AG09309 (cell line): ENCODE measurements at places on chromosomes 3 and 15.

DNA sequence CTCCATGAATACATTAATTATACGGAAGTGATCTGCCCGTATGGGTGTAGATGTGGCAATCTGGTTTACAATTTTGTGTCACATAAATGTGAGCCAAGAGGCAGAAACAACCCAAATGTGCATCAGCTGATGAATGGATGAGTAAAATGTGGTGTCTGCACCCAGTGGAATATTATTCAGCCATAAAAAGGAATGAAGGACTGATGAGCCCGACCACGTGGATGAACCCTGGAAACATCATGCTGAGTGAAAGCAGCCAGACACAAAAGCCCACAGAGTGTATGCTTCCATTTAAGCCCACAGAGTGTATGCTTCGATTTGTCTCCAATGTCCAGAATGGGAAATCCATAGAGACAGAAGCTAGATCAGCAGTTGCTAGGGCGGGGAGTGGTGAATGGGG lies 27.6 kb upstream of the FBLN2 start:
- no peak for DNase-seq

GRCh38 chr3:126873416-126873815 lies 109.5 kb upstream of the PLXNA1 start:
- no peak for DNase-seq

GRCh38 chr15:58360421-58361090 lies 71.2 kb upstream of the LIPC start:
- DNase-seq: no peak

DNA sequence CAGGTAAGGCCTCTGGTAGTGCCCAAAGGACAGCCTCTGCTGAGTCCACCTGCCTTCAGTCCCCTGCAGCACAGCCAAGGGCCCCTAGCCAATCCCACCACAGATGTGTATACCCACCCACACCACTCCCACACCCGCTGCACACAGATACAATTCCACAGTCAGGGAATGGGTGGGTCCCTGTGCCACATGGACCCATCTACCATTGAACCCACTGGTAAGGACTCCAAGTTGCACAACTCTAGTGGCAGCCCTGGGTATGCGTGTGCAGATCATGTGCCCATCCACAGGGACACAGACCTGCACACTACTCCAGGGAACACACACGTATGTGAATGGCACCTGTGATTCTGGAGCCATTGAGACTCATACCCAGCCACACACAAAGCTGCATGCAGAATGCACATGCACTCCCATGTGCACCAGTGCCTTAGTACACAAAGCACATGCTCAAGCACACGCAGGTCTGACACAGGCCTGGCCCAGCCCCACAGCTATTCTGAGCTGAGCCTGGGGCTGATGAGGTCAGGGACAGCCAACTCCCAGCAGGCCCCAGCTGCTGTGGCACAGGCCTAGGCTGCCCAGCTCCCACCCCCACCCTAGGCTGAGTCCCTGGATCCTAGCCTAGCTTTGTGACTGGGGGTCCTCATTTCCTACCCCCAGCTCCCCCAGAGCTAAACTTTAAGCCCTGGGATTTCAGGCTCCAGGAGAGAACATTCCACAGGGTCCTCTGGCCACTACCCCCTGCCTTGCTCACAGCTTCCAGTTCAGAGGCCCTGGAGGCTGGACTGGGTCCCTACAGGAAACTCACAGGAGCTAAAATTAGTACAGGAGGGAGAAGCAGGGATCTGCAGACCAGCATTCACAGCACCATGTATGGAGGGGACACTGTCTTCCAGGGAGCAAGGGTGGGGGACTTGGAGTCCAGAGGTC lies 2.7 kb upstream of the ALS2CL start:
- DNase-seq: peak; percentile 4

DNA sequence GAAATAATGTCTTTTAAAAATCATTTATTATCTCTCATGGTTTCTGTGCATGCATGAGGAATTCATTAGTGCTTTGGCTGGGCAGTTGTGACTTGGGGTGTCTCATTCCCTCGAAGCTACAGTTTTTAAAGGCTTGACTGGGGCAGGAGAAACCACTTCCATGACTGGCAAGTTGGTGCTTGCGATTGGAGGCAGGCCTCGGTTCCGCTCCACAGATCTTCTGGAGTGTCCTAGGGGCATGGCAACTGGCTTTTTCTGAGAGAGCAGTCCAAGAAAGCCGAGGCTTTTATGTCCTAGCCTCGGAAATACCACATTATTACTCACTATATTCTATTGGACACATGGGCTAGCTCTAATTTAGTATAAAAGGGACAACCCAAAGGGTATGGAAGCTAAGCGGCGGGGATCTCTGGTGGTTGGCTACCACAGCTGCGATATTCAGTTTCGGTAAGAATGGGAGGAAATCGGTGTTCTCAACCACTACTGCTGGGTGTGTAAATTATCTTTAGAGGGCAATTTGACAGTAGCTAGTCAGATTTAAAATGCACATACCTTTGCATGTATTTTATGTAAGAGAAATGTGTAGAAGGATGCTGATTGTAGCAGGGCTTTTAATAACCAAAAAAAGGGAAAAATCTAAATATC lies 48.8 kb upstream of the TOP2B start:
- DNase-seq: peak; percentile 1

GRCh38 chr15:101641894-101642293 lies 10.3 kb downstream of the TM2D3 start:
- no peak for DNase-seq

- DNase-seq: no peak
These were observed 46.3 kb downstream of the GASK1A start for GRCh38 chr3:43025423-43025822.

DNA sequence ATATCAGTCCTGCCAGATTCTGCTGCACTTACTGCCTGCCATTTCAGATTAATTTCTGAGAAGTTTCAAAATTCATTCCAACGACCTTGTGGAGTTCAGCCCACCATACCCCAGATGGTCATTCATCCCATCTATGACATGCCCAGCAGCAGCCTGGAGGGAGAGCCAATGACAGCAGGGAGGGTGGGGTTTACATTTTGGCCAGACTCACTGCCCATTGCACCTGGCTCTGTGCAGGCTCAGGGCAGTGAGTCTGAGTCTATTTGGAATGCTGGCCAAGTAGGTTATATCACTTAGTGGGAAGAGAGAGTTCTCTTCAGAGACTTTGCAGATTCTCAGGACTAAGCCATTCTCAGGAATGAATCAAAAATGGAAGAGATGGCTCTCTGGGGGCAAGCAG lies 21.5 kb downstream of the SRPRB start:
- no peak for DNase-seq

DNA sequence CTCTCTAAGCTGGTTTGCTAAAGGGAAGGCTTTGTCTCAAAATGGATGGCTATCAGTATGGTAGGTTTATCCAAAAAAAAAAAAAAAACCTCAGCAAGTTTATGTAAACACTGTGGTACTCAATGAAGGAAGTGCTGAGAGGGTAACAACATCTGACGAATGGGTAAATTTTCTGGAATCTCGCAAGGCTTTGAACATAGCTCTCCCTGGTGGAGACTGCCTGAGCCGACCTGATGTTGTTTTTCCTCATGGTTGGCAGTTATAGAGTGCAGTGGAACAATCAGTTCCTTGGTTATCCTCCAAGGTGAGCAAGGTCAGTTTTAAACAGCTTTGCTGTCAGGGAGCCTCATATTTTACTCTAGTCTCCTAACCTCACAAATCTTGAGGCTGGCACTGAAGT lies 94.6 kb downstream of the ZPLD1 start:
- no peak for DNase-seq

DNA sequence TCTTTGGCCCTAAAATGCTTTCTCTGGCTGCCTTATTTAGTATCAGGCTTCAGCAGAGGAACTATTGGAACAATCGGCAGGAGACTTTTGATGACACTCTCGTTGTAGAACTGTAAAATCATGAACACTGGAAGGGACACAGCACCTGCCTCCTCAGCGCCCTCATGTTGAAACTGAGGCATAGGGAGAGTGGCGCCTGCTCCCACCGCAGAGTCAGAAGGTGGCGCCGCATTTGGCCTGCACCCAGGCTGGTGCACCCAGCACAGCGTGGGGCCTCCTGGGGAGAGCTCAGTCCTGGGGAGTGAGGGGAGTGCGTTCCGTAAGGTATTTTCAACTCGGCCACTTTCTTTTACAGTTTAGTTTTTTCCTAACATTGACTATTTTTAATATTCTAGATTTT lies 78.2 kb upstream of the BLM start:
- DNase-seq: no peak

- DNase-seq: no peak
These were observed 61.7 kb downstream of the SIDT1 start for GRCh38 chr3:113594066-113594465.

- no peak for DNase-seq
These were observed 68.5 kb downstream of the DHX30 start for GRCh38 chr3:47871389-47871788.

GRCh38 chr15:95170561-95171380 lies 939.4 kb downstream of the MCTP2 start:
- DNase-seq: no peak

GRCh38 chr3:30659270-30660130 lies 53.1 kb downstream of the TGFBR2 start:
- peak; percentile 95 for DNase-seq

- no peak for DNase-seq
These were observed 8.0 kb downstream of the CDAN1 start for GRCh38 chr15:42728972-42729371.

- peak; percentile 37 for DNase-seq
These were observed 37.6 kb downstream of the NCEH1 start for GRCh38 chr3:172673210-172673679.

DNA sequence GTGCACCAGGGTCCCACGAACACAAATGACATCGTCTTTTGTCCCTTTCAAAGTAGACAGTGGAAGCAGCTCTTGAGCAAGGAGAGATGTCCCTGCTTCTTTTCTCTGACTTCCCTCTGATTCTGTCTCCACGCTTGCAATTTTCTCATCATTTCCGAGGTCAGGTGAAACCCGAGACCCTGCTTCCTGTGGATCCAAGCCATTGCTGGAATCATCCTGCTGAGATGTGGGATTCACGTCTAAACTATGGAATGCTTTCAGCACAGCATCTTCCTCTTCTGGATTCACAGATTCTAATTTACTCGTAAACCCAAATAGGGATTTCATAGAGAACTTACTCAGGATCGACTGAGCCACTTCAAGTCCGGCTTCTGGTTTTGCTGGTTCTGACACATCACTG lies 127.1 kb downstream of the FMN1 start:
- peak; percentile 50 for DNase-seq

DNA sequence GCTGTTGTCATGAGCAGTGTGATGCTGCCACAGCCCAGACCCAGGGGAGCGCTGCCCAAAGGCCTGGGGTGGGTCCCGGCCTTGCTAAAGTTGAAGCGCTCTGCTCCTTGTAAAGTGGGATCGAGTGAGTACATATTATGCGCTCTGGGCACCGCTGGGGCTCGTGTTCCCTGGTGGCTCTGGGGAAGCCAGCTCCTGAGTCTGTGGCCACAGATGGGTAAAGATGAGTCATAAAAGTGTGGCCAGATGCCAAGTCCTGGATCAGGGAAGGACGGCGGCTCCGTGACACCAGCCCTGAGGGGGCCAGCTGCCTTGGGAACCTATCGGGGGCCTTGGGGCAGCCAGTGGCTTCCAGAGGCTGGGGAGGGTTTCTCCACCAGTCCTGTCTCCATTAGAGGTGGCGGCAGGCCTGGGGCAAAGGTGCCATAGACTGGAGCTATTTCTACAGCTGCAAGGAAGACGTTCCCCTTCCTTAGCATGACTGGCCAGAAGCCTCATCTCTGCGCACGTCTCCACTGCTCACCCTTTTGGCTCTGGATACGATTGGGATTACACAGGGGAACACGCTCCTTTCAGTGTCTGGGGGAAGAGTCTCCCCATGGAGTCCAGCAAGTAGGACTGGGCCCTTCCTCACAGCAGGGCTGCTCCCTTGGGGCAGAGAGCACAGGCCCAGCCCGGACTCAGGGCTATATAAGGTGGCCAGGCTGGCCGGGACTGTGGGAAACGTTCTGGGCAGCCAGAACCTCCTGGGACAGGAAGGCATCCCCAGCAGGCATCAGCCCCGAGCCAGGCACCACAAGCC lies 1.2 kb upstream of the ITIH4 start:
- DNase-seq: peak; percentile 29

GRCh38 chr3:107421881-107422280 lies 44.6 kb downstream of the CCDC54 start:
- no peak for DNase-seq

- DNase-seq: no peak
These were observed 34.2 kb upstream of the GALNT15 start for GRCh38 chr3:16140116-16140893.

- DNase-seq: no peak
These were observed 15.9 kb downstream of the BSN start for GRCh38 chr3:49570028-49570654.

DNA sequence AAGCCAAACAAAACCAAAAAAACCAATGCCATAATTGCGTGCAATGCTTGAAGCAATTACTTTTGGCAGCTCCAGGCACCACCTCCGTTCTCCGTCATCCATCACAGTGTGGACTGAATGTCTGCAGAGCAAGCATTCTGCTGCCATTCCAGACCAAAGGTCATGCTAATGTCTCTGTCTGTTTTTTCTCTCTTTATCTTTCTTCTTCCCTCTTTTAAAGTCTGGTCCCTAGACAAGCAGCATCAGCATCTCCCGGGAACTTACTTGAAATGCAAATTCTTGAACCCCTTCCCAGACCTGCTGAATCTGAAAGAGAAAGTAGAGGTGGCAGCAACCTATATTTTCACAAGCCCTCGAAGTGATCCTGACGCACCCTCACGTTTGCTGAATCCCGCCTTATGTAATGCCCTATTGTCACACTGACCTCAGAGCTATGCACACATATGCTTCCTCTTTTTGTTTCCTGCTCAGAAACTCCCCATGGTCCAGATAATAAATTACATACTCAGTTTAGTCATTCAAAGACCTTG lies 297.3 kb upstream of the PROK2 start:
- peak; percentile 17 for DNase-seq

GRCh38 chr15:91186904-91187656 lies 87.0 kb downstream of the SV2B start:
- DNase-seq: no peak

DNA sequence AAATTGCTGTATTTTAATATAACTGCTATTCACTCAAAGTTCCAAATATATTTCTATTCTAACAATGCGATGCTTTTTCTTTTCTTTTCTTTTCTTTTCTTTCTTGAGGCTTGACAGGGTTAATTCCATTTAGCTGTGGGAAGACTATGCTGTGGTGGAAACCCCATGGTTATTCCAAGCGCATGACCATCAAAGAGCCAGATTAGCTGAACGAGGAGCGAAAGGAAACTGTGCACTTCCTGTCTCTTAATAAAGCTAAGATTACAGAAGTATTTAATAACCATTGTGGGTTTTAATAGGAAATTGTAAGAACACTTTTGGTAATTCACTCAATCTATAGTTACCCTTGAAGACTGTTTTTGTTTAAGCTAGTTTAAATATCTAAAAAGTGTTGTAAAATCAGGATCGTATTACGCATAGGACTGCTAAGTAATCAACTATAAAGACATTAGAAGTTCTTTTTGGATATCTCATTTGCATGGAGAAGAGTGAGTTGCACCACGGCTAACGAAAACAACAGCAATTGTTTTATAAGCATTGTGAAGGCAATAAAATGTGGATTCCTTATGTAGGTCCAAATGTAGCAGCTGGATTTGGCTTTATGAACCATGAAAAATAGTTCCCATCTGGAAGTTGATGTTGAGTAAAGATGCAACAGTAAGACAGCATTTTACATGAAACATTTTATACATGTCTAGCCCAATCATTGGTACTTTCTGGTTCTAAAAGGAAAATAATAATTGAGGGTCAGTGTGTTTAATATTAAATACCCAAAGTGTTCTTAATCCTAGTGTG lies 105.4 kb downstream of the ZIC1 start:
- no peak for DNase-seq

GRCh38 chr15:89543389-89543788 lies 31.9 kb upstream of the TICRR start:
- DNase-seq: no peak

GRCh38 chr15:78313383-78313782 lies 14.0 kb upstream of the SKIC8 start:
- DNase-seq: no peak

- no peak for DNase-seq
These were observed 30.0 kb upstream of the TSEN2 start for GRCh38 chr3:12454076-12454815.
